ENCODE measurements at places on chromosomes 3 and 15.

DNA sequence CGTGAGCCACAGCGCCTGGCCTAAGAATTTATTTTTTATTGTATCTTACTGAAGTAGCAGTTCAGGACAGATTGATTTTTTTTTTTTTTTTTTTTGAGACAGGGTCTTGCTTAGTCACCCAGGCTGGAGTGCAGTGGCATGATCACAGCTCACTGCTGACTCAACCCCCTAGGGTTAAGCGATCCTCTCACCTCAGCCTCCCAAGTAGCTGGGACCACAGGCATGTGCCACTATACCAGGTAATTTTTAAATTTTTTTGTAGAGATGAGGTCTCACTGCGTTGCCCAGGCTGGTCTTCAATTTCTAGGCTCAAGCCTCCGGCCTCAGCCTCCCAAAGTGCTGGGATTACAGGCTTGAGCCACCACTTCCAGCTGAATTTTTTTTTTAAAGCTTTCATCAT, 99.8 kb upstream of the HERC1 start:
- DNase-seq = peak; percentile 60

DNA sequence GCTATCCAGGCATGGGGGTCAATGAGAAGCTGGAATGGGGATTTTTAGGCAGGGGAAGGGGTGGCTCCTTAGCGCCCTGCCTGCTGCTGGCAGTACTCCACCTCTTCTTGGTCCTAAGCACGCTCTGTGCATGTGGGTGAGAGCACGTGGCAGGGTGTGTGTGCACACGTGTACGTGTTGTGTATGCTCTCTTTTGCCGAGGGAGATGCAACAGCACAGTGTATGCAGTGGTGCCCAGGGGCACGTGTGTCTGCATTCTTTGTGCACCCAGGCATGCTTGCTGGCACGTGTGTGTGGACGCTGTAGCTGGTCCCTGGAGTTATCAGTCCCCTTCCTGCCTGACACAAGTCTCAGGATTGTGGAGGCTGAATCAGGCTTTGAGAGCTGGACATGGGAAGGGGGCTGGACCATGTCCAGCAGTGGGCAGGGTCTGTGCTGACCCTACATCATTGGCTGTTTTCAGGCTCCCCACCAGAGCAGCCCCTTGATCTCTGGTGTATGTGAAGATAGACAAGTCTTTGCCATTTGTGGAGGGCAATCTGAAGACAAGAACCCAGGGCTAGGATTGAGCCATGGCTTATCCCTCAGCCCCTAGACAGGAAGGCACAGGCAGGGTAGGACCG, 1.9 kb upstream of the CAMKV start:
- DNase-seq = no peak

DNA sequence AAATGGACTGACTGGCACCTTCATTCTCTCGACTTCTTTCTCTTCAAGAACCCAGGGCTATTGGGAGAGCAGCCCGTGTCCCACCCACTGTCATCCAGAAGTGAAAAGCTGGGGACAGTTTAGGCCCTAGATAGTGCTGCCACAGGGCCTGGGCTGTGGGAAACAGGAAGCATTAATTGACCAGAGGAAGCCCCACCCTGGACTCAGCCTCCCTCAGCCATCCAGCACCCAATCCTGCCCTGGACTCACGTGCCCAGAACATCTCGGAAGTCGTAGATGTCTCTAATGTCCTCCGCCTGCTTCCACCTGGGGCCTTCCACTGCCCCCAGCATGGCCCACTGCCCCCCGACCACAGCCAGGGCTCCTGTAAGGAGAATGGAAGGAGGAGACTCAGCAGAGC, 2.3 kb downstream of the CAMK1 start:
- no peak for DNase-seq

GRCh38 chr3:192010490-192010889, 549.5 kb downstream of the PYDC2 start:
- DNase-seq = no peak

GRCh38 chr3:32083702-32084270, 22.6 kb upstream of the GPD1L start:
- no peak for DNase-seq

DNA sequence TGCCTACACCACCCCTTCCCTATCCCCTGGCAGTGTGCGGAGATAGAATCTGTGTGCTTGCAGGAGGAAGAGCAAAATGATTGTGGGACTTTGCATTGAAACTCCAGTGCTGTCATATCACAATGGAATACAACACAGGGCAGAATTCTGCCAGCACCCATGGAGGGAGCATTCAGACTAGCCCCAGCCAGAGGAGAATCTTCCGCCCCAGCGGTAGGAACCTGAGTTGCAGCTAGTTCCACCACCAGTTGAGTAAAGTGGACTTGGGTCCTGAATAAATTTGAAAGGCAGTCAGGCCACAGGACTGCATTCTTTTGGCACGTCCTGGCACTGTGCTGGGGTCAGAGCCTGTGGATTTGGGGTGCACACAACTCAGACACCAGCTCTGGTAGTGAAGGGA, 27.5 kb downstream of the NCBP2 start:
- DNase-seq = no peak

- no peak for DNase-seq
Observed at GRCh38 chr15:25497934-25498333, 59.1 kb upstream of the UBE3A start.

- no peak for DNase-seq
Observed at GRCh38 chr15:39605146-39605545, 24.3 kb downstream of the THBS1 start.

DNA sequence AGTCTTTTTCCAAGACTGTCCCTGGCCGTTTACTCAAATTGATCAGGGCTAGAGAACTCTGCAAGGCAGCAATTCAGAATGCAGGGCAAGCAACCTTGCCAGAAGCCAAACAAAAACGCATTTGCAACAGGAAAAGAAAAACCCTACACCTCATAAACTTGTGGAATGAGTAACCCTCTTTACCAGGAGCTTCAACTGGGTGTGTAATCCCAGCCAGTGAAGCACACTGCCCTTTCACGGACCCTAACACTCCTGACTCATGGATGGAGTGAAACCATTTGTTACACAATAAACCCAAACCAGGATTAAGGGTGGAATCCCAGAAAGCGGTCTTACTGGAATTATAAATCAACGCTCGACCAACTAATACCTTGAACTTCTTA, 14.8 kb upstream of the LDHAL6B start:
- DNase-seq = peak; percentile 95

- no peak for DNase-seq
Observed at GRCh38 chr15:45427085-45427484, 48.7 kb upstream of the GATM start.

- no peak for DNase-seq
Observed at GRCh38 chr3:44920081-44920480, 45.7 kb downstream of the TGM4 start.

DNA sequence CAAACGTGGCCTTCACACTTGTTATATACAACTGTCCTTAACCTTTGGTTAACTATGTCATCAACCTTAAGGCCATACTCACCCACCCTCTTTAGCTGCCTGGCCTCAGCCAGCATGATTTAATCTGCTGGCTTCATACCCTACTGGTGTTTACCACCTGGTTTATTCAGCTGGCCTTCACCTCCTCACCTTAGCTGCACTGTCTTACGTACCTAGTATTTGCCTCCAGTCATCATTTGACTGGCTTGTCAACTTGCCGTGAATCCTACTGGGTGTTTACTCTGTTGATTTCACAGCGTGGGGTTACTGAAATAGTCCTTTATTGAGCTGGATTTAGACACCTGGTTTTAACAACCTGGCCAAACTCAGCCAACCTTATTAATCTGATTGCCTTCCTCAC, 102.8 kb downstream of the IL12A start:
- DNase-seq = no peak

GRCh38 chr3:57451150-57451846, 92.8 kb downstream of the DNAH12 start:
- no peak for DNase-seq

DNA sequence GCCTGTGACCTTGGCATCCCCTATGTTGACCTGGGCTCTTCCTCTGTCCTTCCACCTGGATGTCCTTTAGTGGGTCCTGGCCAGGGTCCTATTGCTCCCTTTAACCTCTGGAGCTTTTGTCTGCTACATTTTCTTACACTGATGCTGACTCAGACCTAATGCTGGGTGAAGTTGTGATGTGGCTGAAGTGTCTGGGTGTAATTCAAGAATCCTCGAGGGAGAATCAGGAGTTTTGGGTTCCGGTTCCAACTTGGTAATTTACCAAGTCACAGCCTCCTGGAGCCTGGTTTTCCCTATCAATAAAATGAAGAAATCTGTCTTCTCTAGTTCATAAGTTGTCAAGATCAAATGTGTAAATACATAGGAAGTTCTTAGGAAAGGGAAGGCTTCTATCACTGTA, 25.6 kb downstream of the CEP19 start:
- DNase-seq = no peak

- no peak for DNase-seq
Observed at GRCh38 chr3:196275126-196275525, 12.4 kb downstream of the PCYT1A start.

DNA sequence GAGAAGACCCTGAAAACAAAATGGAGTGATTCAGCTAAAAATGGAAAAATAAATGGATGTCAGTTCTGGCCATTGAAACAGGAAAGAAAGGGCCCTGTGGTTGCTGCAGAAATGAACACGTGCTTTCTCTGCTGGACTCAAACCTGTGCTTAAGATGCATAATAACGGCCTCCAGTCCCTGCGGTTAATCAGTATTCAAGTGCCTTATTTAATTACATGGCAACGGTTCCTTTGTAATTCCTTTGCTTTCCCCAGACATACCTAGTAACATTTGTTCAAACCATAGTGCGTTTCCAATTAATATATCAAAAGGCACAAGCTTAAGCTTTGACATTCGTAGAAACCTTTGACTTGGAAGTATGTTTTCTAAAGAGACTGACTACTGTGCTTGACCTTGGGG, 428.3 kb downstream of the GABRG3 start:
- no peak for DNase-seq

GRCh38 chr3:117407317-117407716, 697.7 kb downstream of the TUSC7 start:
- DNase-seq = peak; percentile 15

- DNase-seq = peak; percentile 40
Observed at GRCh38 chr3:54862526-54862925, 65.3 kb downstream of the LRTM1 start.

- DNase-seq = no peak
Observed at GRCh38 chr15:84790676-84791075, 26.5 kb upstream of the ALPK3 start.

- DNase-seq = peak; percentile 60
Observed at GRCh38 chr15:32818758-32819447, 101.1 kb downstream of the GREM1 start.

- DNase-seq = no peak
Observed at GRCh38 chr3:134768837-134769236, 26.2 kb upstream of the EPHB1 start.

- no peak for DNase-seq
Observed at GRCh38 chr3:141854599-141854998, 21.8 kb upstream of the ATP1B3 start.

DNA sequence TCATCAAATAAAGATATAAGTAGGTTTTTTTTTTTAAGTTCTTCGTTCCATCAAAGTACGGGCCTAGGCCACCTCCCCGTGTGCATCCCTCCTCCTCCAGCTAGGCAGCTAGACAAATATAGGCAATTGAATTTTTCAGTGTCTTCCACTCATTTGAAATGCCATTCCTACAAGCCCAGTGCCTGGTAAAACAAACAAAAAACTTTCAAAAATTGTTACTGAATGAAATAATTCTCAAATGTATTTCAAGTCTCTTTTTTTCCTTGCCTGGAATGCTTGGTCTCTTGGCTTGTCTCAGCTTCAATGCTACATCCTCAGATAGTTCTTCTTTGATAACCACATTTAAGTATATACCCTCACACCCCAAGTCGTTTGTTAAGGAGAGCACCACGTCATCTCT, 3.8 kb downstream of the EIF2AK4 start:
- peak; percentile 17 for DNase-seq

- DNase-seq = no peak
Observed at GRCh38 chr3:133773732-133774131, 27.5 kb downstream of the TF start.

DNA sequence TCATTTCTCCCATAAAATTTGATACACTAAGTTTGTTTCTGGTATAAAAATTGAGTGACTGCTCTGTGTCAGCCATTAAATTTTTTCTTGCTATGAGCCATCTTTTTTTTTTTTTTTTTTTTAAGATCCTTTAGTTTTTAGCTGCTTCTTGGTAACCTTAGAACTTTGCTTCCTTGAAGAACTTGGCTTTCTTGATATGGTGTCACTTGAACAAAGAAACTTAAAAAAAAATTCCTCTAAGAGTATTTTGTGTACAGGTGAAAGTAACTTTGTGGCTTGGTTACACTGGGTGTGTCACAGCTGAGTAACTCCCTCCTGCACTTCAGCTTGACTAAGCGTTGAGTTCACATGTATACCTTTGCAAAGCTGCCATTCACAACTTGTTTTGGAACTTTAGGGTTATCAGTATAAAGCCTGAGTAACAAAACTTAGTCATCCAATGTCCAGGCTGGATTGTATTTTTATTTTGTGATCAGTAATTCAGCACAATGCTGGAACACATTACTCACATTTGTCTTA, 6.5 kb downstream of the CHD2 start:
- DNase-seq = peak; percentile 37

DNA sequence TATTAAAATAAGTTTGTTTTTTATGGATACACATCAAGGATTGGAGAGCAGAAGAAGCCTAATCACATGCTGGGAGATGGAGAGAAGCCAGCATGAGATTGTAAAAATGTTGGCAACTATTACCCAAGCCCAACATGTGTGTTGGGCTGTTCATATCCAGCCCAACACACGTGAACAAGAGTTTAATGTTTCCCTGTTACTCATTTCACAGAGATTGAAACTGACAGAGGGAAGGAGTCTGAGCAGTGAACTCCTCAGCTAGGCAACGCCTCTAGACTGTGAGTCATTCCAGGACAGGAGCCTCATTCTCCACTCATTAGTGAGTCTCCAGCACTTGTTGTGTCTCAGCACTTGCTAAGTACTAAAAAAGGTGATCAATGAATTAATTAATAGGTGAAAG, 43.2 kb upstream of the CMSS1 start:
- peak; percentile 88 for DNase-seq

GRCh38 chr3:31999907-32000439, 18.4 kb downstream of the ZNF860 start:
- no peak for DNase-seq

- DNase-seq = peak; percentile 8
Observed at GRCh38 chr15:93036951-93037819, 51.8 kb downstream of the RGMA start.

DNA sequence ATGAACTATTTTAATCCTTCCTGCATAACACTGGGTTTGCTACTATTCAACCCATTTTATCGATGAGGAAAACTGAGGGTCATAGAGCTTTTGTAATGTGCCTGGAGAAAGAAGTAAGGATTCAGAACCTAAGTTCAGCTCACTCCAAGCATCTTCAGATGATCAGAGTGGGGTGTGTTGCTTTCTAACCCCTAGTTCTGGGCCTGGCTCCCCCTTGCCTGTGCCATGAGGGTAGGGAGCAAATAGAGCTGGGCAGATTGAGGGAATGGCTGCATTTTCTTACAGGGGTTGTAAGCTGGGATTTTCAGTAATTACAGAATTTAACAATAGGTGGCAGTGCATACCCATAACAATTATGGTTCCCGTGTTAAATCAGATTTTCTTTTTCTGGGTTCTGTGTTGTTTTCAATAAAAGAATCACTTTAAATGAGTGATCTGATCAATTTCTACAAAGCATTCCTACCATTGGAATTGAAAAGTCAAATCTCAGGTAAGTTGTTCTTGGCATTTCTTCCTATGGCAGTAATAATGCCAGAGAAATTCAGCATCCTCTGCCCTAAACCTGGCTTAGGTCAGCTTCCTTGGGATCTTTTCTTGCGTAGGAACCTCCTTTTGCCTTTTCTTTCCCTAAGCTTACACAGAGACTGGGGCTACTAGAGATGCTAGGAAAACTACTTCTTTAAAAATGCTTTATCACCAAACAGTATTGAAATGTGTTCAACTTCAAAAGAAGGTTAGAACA, 103.8 kb upstream of the IL12A start:
- DNase-seq = peak; percentile 63

All from EL (cell line).